ENCODE measurements at places on chromosomes 6 and 20.
A peak's percentile ranks its signal among the peaks of the same experiment; 100 is the strongest.

GRCh38 chr20:32523613-32524213 is 61.4 kb downstream of the NOL4L start:
- no peak for DNase-seq

DNA sequence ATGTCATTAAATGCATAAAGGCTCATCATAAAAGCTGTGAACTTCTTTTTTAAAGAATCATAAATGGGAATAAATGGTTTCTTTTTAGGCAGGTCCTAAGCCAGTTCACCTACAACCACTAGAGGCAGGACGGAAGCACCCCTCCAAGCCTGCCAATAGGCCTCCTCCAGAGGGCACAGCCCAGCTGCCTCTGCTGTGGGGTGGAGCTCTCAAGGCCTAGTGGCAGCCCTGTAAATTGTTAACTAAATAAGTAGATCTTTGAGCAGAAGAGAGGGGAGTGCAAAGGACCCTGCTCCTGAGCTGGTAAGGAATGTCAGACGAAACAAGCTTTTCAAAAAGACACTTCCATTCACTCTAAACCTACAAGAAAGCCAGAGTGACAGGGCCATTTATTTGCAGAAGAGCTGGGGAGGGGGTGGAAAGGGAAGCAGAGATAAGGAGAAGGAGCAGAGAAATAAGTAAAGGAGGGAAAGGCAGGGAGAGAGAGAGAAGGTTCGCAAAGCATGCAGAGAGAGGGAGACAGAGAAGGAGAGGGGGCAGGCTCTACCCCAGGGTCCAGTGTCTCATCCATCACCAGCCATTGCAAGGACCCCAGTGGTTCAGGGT is 18.0 kb upstream of the MAFB start:
- peak; percentile 67 for DNase-seq

DNA sequence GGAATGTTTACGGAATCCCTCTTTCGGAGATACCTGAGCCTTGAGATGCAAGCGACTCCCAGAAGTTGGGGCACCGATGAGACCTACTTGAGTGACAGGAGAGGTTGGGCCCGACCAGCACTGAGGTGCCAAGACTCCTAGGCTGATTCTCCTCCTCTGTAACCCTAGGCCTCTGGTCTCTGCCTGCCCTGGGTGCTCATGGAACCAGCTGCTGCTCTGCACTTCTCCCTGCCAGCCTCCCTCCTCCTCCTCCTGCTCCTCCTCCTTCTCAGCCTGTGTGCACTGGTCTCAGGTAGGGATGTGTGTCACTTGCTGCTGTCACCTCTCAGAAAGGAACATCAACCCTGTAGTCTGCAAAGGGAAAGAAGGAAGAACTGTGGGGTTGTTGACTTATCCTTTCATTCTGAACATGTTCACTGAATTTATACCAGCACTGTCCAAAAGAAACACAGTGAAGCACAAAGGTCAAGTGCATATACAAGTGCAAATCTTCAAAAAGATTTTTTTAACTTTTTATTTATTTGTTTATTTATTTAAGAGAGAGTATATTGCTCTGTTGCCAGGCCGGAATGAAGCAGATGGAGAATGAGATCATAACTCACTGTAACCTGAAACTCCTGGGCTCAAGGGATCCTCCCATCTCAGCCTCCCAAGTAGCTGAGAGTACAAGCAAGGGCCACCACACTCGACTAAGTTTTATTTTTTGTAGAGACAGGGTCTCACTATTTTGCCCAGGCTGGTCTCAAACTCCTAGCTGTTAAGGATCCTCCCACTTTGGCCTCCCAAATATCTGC is 913 bp downstream of the BTN2A2 start:
- peak; percentile 22 for DNase-seq

GRCh38 chr20:5393218-5393870 is 76.6 kb upstream of the PROKR2 start:
- no peak for DNase-seq

DNA sequence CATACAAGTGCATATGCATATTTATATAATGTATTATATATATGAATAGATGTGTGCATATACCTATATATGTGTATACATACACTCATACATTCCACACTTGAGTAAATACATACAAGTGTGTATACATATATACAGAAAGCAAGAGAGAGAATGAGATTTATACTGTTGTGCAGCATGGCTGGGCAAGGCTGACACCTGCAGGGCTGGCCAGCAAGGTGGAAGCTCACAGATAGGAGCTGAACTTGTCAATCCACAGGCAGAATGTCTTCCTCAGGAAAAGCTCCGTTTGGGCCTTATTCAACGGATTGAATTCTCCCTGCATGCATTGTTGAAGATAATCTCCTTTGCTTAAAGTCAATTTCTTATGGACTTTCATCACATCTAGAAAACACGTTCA is 256.7 kb downstream of the ZNF217 start:
- no peak for DNase-seq

Data from iPS-NIHi11 (cell line).